ENCODE measurements at places on chromosomes 6 and 20.
A peak's percentile ranks its signal among the peaks of the same experiment; 100 is the strongest.

DNA sequence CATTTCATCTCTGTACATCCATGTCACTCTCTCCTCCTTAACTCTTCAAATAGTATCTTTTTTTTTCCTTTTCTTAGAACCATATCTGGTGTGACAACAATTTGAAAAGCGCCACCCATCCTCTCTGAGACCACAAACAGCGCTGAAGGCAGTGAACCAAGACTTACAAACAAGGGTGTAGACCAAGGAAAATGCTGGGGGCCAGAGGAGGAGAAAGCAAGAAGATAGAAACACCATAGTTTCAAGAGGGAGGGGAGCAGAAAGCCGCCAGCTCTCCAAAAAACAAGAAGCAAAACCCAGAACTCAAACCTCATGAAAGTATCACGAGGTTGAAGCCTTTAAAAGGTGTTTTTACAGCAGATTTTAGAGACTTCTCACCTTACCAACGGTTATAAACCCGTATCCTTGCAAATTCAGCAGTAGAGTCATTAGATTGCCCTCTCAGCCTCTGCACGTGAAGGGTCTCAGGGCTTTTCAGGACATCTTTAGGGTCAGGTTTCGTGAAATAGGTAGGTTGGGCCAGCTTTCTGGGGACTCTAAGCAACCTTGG, 13.3 kb upstream of the RIPOR2 start:
- DNase-seq: no peak

DNA sequence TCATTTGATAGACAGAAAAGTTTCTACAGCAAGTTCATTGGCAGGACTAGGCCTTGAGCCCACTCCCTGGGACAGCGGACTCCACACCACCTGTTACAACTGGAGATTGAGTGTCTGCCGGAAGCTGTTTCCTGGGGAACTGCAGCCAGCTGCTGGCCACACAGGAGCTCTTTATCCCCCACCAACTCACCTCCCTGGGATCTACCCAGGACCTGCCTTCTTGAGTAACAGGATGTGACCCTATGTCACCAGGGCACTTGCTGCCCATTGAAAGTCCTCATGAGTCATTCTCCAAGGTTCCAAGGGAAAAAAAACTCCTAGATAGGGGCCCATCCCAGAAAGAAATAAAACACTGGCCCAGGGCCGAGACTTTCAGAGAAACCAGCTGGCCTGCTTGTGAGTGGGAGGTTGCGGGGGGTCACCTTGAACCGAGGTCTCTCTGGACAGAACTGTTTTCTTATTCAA, 37.4 kb upstream of the SLC9A8 start:
- no peak for DNase-seq

- peak; percentile 64 for DNase-seq
Observed at GRCh38 chr6:26571592-26572296, 25.0 kb upstream of the ABT1 start.

GRCh38 chr6:106856227-106856874, 118.2 kb downstream of the CD24 start:
- DNase-seq: no peak

GRCh38 chr6:165658395-165659058, 4.5 kb downstream of the PDE10A start:
- DNase-seq: no peak

DNA sequence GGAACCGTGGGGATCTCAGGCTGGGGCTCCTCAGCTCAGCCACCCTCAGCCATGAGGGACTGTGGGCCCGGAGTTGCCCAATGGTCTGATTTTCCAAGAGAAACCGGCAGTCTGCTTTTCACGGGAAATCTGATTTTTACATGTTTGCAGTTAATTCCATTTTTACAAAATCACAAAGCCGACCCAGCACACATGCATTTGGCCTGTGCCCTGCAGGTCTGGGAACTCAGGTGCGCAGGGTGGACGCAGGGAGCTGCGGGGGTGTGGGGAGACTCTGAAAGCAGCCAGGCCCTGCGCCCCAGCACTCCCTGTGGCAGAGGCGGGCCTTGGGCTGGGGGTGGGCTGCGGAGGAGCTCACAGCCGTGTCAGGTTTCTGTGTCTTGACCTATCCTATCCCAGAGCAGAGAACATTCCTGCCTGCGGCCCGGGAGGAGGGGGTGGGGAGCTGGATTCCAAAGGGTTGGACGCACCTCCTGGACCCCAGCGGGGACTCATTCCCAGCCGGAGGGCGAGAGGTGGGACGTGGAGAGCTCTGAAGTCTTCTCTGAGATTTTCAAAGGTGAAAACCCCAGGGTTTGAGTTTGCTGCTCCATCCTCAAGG, 60.6 kb downstream of the ADNP start:
- DNase-seq: no peak

- DNase-seq: no peak
Observed at GRCh38 chr6:163764565-163764964, 350.0 kb downstream of the QKI start.

GRCh38 chr6:30019819-30020218, 41.2 kb upstream of the POLR1H start:
- DNase-seq: no peak

GRCh38 chr6:85923013-85923430, 280.3 kb upstream of the SYNCRIP start:
- DNase-seq: peak; percentile 70

DNA sequence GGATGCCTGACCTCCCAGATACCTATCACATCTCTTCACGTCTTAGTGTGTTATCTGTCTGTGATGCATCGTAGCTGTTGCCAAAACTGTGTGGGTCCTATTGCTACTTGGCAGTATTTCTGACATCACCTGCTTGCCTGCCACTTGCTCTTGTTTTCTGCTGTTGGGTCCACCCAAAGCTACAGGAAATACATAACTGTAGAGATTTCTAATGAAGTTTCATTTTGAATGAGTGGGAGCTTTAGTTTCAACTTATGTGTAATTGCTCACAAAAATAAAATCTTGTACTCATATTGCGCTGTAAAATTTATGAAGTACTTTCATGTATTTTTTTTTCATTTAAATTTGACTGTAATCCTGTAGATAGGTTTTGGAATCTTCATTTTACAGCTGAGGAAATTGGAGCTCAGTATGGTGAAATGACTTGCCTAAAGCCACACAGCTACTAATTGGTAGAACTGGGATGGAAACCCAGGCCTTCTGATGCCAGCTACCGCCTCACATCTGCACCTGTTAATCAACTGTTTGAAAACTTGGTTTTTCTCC, 113.6 kb upstream of the MAN1A1 start:
- peak; percentile 7 for DNase-seq

- DNase-seq: no peak
Observed at GRCh38 chr20:11797156-11797555, 120.5 kb upstream of the BTBD3 start.

- no peak for DNase-seq
Observed at GRCh38 chr6:110882824-110883554, 8.4 kb downstream of the AMD1 start.

DNA sequence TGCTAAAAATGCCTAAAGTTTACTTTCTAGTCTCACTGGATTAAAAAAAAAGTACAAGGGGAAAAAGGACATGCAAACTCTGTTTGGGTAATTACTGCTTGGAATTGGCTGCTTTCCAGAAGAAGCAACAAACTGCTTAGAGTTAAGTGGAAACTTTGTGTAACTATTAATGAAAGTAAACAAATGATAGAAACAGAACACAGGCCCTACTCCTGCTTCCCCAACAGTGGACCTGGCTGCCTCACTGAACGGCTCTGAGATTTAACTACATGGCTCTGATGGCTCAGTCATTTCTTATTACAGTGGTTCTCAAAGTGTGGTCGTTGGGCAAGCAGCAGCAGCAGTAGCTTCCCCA, 108.5 kb downstream of the MAN1A1 start:
- DNase-seq: no peak

DNA sequence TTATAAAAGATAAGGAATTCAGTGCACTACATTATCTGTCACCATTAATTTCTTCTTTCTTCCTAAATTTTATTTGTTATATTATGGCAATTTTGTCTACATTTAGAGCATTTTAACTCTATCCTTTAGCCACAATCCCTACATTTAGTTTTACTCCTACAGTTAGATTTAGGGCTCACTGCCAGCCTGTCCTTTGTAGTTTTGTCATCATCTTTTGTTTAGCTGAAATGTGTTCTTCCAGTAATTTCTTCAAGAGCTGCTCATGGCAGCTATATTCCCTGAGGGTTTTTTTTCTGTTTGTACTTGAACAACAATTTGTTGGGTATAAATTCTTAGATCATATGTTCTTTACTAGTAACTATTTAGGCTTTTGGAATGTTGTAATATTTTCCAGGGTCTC, 72.7 kb upstream of the B3GAT2 start:
- no peak for DNase-seq

DNA sequence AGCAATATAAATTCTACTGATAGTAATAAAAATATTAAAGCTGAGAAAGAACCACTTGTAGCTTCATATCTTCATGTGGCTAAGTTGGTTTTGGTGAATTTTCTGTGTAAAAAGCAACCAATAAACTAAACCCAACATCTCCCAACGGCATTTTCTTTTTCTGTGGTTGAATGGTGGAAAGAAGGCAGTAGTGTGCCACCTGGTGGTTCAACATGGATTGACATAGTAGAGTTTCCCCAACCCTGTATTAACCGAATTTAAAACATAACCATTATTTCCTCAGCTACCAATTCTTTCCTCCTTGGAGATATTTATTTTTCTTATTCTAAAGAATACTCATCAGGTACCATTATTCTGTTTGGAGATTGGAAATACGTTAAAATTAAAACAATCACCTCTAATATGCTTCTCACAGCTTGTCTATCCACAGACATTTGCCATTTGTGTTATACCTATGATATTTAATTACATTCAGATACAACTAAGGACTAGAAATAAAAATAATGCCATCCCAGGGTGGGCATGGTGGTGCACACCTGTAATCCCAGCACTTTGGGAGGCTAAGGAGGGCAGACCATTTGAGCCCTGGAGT, 117.1 kb upstream of the EEF1E1 start:
- DNase-seq: peak; percentile 33

DNA sequence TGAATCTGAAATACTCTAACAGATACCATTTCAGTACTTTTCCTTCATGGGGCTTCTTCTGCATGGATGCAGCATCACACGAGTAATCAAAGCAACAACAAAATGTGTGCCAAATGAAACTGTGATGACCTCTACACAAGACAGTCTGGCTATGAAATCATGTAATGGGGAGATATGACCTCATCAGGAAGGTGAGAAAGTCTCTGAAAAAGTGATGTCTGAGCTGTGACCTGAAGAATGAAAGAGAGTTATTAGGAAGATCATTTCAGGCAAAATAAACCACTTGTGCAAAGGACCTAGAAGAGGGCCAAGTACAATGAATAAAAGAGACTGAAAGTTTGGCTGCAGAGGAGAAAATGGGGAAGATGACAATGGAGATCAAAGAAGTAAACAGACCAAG, 182.8 kb downstream of the PTPRK start:
- DNase-seq: no peak

DNA sequence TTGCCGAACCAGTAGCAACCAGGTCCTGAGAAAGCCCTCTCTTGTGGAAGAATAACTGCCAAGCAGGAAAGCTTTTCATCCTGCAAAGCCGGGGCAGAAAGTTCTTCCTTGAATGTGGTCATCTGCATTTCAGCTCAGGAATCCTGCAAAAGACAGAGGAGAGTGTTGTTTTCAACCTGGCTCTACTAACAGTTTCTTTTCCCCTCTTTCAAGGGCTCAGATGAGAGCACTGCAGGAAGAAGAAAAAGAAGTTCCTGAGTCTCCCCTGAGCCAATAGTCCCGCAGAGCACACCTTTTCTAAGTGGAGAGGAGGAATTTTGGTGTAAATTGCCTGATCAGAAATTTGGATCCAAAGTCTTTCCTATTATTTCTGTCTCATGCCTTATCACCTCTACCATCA, 10.7 kb downstream of the HLA-DRB1 start:
- DNase-seq: no peak

DNA sequence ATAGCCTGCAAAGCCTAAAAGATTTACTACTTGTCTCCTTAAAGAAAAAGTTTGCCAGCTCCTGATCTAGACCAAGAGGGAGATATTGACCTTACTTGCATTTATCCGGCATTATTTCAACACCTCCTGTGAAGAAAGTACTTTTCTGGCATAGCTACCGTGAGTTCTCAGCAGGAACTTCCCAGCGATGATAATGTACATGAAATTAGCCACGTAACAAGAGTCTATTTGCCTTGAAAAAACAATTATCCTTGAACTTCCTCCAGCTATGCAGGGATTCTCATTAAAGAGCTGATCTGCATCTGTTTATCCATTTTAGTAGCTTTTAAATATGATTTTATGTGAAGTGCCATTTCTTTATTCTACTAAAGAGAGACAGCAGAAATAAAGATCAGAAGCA, 41.7 kb downstream of the ALDH5A1 start:
- DNase-seq: no peak

DNA sequence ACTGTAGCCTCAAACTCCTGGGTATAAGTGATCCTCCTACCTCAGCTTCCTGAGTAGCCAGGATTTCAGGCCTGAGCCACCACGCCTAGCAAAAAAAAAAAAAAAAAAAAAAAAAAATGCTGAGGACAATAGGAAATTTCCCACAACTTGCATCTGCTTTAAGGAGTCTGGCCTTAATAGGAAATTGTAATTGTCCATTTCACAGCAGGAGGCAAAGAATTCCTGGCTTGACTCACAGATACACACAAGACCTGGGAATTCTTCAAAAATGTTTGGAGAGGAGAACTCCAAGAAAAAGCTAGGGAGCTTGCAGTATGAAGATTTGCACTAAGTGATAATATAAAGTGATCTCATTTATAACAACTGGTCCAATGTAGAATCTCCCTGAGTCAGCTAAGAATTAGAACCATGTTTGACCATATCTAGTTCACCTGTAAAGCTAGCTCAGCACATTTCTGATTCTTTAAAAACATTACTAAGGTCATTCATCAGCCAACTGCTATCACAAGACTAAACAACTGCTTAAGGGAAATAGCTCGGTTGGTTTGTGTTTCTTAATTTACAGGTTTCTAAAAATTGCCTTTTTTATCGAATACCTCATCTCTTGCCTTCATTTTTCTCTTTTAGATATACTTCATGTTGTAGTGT, 80.2 kb upstream of the SLC2A12 start:
- no peak for DNase-seq

GRCh38 chr20:19108155-19108554, 104.3 kb upstream of the SLC24A3 start:
- no peak for DNase-seq

DNA sequence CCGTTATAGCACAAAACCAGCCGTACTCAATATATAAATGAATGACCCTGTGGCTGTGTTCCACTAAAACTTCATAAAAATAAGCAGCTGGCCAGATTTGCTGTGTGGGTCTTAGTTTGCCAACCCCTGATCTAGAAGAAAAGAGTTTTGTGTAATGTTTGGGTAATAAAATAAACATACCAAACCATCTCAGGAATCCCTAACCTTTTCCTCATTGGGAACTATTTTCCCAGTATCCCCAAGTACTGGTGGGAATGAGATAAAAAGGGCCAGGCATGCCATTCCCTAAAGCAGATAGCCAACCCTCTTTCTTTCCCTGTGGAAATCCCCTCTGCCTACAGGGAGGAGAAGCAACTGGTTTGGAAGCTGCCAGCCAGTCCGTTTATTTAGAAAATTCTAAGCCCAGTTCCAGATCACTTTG, 169.1 kb upstream of the AKAP12 start:
- no peak for DNase-seq

- DNase-seq: peak; percentile 26
Observed at GRCh38 chr20:44702776-44703175, 12.4 kb upstream of the CCN5 start.
